ENCODE measurements at places on chromosomes 2 and 18.

- no peak for DNase-seq
These were observed 1.3 kb downstream of the ITM2C start for GRCh38 chr2:230865766-230866755.

DNA sequence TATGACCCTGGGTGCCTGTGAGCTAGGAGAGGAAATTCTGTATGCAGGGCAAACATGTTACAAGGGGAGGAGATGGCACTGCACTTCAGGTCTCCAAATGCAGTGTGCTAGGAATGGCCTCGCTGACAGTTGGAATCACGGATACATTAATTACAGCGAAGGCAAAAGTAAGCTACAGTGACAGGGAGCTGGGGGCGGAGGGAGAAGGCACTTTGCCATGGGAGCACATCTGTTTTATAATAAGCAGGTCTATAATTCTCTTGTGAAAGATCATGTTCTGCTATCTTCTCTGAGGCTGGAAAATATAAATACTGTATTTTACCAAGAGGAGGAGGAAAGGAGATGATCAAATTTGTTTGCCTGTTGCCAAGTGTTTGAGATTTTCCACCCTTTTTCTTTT lies 56.3 kb upstream of the FZD5 start:
- DNase-seq = no peak

GRCh38 chr2:212360068-212360460 lies 178.5 kb downstream of the ERBB4 start:
- DNase-seq = no peak

- no peak for DNase-seq
These were observed 2.4 kb downstream of the POU3F3 start for GRCh38 chr2:104856086-104856972.

GRCh38 chr2:31107591-31108300 lies 30.5 kb downstream of the GALNT14 start:
- DNase-seq = no peak

DNA sequence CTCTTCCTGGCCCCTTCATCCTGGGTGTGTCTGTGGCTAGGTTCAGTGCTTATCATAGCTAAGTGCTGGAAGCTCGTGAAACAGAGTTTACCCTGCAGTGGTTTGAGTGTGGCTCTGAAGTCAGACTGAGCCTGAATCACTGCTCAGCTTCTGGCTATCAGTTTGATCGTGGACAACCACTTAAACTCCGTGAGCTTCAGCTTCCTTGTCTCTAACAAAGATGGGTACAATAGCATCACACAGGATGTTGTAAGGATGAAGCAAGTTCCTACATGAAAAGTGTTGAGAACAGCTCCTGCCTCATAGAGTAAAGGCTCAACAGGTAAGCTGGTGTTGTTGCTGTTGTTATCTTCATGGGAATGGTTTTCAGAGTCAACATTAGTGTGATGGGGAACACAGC lies 210.3 kb downstream of the CLIP4 start:
- no peak for DNase-seq

GRCh38 chr2:206245265-206245672 lies 29.2 kb upstream of the ZDBF2 start:
- DNase-seq = no peak

DNA sequence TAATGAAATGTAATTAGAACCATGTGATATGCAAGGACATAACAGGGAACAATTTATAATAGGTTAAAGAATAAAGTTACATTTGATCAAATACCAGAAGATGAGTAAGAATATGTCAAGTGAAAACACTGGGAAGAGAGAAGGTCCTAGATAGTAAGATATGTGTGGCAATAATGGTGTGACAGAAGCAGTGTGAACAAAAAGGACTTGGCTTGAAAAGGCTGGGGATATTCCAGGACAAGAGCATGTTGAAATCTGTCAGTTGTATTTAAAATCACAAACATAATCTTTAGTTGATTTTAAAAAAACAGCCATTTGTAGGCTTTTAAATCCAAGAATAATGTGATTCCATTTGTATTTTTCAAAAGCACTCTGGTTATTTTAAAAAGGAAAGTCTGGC lies 1399.9 kb upstream of the SLC39A10 start:
- no peak for DNase-seq

- DNase-seq = no peak
These were observed 12.5 kb upstream of the TUBB6 start for GRCh38 chr18:12295389-12296086.

DNA sequence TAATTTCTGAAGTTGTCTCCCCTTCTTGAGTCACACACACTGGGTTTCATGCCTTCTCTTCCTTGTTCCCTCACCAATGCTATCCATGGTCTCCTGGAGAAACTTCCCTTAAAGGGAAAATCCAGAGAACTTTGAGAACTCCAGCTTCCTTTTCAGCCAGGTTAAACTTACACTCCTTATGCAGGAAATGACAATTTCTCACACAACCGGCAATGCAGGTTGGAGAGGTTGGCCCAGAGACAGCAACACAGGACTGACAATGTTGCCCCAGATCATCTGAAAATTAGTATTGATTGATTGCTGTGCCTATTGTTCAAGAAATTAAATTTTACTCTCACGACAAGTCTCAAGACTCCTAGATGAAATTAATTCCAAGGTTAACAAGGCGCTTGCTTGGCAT lies 292.2 kb downstream of the NYAP2 start:
- no peak for DNase-seq

DNA sequence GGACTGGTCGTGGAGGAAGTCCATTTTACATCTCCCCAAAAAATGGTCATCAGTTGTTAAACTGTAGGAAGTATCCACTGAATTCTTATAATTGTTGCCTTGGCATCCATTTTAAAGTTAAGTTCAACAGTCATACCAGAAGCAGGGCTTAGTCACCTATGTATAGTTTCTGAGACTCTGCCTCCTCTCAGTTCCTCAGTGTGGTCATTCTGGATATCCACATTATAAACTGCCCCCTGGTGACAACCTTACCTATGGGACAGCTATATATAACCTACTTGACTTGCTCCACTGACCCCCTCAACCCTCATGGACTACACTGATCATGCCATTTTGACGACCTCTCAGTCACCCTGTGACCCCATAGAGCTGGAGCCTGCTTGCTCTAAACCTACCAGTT lies 617.0 kb downstream of the LRP1B start:
- DNase-seq = no peak

DNA sequence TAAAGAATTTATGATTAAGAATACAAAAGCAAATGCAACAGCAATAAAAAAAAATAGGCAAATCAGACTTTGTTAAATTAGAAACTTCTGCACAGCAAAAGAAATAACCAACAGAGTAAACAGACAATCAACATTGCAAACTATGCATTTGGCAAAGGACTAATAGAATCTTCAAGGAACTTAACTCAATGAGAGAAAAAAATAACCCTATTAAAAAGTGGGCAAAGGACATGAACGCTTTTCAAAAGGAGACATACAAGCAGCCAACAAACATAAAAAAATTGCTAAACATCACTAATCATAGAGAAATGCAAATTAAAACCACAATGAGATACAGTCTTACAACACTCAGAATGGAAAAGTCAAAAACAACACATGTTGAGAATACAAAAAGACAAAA lies 166.0 kb upstream of the DSEL start:
- no peak for DNase-seq

DNA sequence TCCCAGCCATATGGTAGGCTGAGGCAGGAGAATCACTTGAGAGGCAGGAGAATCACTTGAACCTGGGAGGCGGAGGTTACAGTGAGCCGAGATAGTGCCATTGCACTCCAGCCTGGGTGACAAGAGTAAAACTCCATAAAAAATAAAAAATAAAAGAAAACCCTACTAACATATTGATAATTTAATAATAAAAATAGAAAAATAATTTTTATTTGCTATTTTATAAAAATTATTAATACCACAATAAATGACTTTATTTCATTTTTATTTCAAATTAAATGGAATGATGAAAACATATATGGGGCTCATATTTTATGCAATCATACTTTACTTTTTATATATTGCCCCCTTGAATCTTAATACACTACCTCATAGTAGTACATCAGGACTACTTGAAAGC lies 20.4 kb downstream of the TMEM182 start:
- no peak for DNase-seq

GRCh38 chr2:191019376-191019775 lies 5.4 kb upstream of the STAT1 start:
- DNase-seq = no peak

DNA sequence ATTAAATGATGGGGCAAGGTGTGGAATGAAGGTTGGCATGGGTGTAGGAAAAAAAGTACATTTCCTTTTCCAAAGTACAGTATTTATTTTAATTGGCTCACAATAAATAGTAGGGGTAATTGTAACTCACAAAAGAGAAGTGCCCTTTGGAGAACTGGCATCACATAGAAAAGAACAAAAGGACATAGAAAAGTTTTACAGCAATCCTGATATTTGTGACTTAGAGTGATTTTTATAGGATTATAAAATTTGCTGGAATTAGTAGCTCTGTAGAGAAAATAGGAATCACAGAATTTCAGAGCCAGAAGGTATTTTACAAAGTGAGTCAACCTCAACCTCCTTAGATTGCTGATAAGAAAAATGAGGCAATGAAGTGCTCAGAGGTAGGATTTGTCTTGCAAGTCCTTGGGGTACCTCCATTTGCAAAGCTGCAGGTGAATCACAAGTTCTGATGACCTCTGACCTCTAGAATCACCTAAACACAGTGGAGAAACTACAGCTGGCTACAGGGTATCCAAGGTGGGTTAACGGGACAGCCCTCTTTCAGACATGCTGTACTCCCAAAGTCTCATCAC lies 133.6 kb downstream of the SOCS6 start:
- DNase-seq = no peak

GRCh38 chr2:167342769-167343168 lies 454.5 kb downstream of the XIRP2 start:
- DNase-seq = no peak

GRCh38 chr2:134218930-134219658 lies 34.8 kb upstream of the MGAT5 start:
- peak; percentile 32 for DNase-seq

GRCh38 chr2:2291500-2292260 lies 39.4 kb downstream of the MYT1L start:
- no peak for DNase-seq

- DNase-seq = no peak
These were observed 28.3 kb downstream of the KIF5C start for GRCh38 chr2:148903294-148903693.

- DNase-seq = no peak
These were observed 31.9 kb upstream of the EFR3B start for GRCh38 chr2:25009954-25010353.

Data from activated CD8-positive, alpha-beta memory T cell treated with anti-CD3 and anti-CD28 coated beads, Interleukin-2, amount 50 U/mL, for 4 hours (primary cell).